ENCODE measurements at places on chromosomes 4 and X.

DNA sequence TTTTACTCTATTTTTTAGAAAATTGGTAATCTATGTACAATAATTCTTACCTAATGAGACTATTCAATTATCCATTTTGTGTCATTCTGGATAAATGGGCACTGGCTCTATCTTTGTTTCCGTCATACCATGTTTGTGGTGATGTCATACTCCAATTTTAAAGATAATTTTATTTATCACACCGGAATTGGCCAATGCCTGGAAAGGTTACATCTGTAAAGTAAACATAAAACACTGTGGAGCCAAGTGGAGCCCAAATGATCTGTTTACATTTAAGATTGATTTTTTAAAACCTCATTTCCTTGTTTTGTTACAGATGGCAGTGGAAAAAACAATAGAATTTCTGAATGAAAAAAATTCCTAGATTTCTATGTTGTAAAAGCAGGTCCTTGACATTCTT, 120.2 kb upstream of the GPRIN3 start:
- DNase-seq = no peak

- peak; percentile 18 for DNase-seq
Observed at GRCh38 chrX:20606831-20607230, 340.1 kb upstream of the RPS6KA3 start.

DNA sequence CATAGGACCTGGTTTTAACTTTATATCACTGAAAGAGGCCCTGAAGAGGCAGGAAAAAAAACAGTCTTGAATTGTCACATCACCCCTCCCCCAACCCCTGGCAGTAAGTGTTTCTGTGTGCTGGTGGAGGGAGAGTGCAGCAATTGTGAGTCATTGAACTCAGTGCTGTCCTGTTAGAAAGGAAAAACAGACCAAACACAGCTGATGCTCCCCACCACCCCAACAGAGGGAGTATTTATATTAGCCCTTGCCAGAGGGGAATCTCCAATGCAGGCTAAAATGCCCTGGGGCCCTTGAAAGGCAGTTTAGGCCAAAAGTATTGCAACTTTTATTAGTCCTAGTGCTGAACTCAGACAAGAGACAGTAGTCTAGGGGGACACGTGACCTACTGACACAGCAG, 197.8 kb upstream of the AGTR2 start:
- DNase-seq = no peak

DNA sequence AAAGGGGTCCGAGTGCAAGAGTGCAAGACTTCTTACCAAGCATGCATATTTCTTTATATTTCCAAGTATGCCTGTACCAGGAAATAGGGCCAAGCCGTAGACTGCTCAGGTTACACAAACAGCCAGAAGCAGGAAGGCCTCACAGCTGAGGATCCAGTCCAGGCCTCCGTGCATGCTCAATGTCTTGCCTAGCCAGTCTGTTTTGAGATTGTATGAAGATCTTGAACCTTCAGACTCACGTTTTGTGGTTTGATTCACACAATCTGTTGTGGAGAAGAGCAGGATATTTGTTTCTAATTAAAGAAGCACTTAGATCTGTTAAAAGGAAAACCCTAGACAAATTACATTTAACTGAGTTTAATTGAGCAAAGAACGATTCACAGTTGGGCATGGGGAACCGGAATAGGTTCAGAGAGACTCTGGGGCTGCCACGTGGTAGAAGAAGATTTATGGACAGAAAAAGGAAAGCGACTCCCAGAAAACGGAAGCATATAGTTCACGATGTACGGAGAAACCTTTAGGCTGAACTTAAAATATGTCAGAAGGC, 1.2 kb downstream of the MGST2 start:
- DNase-seq = peak; percentile 23

DNA sequence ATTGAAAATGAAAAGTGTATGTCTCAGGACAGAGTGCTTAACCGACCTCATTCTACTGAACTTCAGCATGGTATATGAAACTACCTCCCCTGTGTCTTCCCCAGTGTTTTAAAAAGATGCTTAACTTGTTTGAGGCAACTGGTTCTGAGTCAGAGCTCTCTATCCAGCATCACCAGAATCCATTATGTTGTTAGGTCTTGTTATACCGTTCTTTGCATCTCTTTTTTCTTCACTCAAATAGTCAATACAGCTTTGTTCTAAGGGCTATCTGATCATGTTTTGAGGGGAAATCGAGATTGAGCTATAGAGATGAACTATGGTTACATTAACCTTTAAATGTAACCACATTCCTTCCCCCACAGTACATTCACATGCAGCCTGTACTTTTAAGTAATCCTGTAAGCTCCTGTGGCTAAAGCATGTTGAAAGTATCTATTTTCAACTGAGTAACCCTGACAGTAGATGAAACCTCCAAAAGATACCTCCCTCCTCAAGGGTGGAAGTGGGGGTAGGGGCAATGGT, 514.4 kb downstream of the RPA4 start:
- DNase-seq = no peak

GRCh38 chr4:151401739-151402138, 7.2 kb upstream of the FHIP1A start:
- no peak for DNase-seq

DNA sequence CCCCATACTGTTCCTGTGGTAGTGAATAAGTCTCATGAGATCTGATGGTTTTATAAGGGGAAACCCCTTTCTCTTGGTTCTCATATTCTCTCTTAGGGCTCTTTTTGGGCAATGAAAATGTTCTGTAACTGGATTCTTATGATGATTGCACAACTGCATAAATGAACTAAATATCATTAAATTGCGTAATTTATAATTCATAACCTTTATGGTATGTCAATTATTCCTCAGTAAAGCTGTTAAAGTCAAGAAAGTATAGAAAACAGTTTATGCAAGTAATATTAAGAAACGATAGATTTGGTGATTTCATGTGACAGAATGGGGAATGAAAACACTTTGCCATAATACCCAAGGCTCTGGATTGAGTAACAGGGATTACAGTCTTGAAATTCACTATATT, 33.5 kb upstream of the SPANXD start:
- no peak for DNase-seq
